ENCODE measurements at places on chromosomes 7 and 10.

- DNase-seq: peak; percentile 19
These were observed 113.8 kb upstream of the PPP2R2D start for GRCh38 chr10:131786756-131787605.

- DNase-seq: no peak
These were observed 51.9 kb downstream of the ALOX5 start for GRCh38 chr10:45425621-45426563.

DNA sequence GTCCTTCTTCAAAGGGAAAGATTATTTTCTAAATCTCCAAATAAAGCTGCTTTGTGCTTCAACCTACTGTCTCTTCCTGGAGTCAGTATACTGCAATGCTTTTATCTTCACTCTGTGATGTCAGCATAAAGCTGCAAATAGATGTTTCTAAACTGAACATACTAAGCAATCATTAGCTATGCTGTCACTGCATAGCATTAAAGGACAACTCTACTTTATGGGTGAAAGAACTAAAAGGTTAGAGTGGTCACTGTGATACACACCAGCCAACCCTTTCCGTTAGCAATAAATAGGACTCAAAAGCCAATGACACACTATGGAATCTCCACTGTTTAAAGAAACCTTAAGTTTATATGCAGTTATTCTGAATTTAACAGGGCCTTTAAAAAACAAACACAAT, 1.8 kb downstream of the CCDC186 start:
- no peak for DNase-seq

- no peak for DNase-seq
These were observed 7.4 kb upstream of the RAMP3 start for GRCh38 chr7:45150199-45150598.

DNA sequence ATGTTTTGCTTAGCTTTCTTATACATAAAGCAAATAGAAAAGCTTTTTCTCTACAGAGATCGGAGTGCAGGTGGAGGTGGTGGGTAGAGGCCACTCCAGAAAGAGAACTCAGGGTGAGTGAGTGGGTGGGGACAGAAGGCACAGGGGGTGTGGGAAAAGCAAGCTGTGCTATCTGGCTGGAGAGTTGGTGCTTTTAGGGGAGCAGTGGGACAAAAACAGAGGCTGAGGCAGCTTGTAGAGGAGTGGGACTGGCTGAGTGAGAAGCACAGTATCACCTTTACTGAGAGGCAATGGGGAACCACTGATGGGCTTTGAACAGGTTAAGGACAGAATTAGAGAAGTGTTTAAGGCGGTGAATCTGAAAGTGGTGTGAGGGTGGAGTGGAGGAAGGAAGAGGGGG, 275.3 kb downstream of the TCF7L2 start:
- no peak for DNase-seq

GRCh38 chr7:75663302-75663907, 75.3 kb downstream of the HIP1 start:
- DNase-seq: peak; percentile 30

DNA sequence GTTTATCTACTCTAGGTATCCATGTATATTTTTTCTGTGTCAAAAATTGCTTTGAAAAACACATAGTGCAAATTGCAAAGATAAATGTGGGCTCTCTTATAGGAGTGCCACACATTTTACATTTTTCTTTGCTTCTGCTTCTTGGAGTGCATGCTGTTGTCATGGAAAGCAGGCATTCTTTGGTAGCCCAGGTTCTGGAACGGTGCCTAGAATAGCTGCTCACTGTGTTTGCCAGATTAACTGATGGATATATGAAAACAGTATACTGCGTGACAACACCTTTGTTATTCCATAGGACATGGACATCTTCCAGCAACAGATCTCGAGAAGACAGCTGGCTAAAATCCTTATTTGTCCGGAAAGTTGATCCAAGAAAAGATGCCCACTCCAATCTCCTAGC, 13.4 kb downstream of the NIPSNAP2 start:
- no peak for DNase-seq

GRCh38 chr7:144534655-144535395, 131.3 kb upstream of the NOBOX start:
- DNase-seq: no peak

- no peak for DNase-seq
These were observed 102.3 kb upstream of the PPIF start for GRCh38 chr10:79244841-79245504.

- DNase-seq: no peak
These were observed 20.4 kb downstream of the PLEKHA8 start for GRCh38 chr7:30048582-30048981.

- no peak for DNase-seq
These were observed 551.6 kb downstream of the CALN1 start for GRCh38 chr7:71860572-71860971.

GRCh38 chr10:105128111-105128510, 487.0 kb downstream of the SORCS3 start:
- no peak for DNase-seq

GRCh38 chr7:27193335-27194001, 6.4 kb downstream of the HOXA13 start:
- no peak for DNase-seq

DNA sequence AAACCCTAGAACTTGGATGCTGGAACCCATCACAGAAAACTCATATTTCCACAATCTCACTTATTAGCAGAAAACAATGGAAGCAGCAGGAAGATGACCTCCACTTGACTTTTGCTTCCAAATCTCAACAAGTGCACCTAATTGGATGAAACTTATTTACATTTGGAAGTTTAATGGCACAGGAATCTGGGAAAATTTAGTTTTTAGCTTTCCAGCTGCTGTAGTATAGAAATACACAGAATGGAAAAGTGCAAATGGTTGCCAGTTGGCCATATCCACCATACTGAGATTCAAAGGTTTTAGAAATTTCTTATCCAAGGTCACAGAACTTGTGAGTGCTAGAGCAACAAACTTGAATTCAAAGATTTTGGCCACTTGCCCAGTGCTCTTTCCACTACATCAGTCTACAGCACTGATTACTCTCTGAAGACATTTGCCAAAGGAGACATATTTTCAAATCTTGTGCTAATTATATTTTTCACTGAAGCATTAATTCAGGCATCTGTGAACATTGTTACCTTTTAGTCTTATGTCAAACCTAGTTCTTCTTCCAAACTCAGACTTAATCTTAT, 9.3 kb upstream of the AHR start:
- no peak for DNase-seq

- no peak for DNase-seq
These were observed 96.6 kb downstream of the TPST1 start for GRCh38 chr7:66301737-66302136.

GRCh38 chr7:121945480-121946236, 72.7 kb downstream of the PTPRZ1 start:
- no peak for DNase-seq

- DNase-seq: peak; percentile 13
These were observed 115.9 kb downstream of the CCNY start for GRCh38 chr10:35452171-35452570.

- no peak for DNase-seq
These were observed 44.8 kb upstream of the DMBT1 start for GRCh38 chr10:122515588-122516231.

GRCh38 chr10:42790835-42791234, 8.2 kb downstream of the BMS1 start:
- no peak for DNase-seq

DNA sequence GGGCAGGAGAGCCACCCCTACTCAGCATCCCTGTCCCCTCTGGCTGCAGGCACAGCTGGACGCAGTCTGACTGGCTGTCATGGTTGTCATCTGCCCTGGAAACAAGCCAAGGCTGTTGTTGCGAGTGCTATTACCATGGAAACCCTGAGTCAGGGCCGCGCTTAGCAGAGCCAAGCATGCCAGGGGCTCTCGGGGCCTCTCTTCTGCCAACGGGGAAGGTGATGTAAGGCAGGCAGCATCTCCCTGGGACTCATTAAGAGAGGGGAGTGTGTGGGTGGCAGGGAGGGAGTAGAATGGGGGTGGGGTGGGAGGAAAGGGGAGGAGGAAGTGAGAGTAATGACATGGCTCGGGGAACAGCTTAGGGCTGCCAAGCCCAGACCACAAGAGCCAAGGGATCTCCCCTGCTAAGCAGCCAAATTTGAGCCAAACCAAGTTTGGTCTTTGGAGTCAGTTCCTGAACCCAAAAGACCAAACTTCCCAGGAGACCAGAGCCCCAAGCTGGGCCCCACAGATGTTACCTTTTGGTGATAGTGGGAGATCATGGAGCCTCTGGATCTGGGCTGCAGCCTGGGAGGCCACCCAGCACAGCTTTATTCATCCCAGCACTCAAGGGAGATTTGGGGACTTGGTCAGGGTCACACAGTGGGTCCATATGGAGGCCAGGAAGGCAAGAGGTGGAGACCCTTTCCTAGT, 67.6 kb downstream of the TMEM130 start:
- peak; percentile 8 for DNase-seq

DNA sequence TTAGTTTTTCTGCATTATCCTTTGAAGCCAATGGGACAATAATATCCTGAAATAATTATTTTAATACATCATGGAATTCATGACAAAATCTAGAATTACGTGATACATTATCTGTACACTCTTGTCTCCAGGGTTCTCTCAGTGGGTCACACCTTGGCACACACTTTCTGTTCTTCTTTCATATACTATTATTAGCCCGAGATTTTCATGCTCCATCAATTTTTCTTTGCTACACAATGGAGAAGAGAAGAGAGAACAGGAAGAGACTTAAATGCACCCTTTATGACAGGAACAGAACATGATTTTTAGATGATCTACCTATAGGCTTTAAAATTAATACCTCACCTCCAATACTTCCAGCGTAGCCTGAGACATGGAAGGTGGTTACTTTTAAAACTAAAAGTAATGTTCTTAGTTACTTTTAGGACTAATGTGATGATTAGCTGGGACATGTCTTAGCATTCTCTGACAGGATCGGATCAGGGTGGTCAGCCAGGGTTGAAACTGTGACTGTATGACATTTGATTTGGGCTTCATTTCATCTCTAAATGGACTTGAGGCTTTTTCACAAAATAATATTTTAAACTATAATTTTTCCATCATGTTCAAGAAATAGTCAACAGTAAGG, 148.2 kb upstream of the WNT16 start:
- no peak for DNase-seq

DNA sequence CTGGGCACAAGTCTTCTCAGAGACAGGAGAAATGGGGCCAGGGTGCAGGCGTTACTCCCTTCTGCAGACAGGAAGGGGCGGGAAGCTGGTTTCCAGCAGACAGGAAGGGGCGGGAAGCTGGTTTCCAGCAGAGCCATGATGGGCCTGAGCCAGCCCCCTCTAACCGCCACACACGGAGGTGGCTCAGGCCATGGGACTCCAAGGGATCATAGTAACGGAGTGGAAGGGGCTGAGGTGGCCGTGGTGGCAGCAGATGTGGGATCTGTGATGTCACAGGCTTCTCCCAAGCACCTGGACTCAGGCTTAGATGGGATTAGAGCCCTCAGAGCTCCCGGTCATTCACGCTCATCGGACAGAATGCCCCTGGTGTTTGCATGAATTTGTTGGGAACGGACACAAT, 177.8 kb downstream of the USP6NL start:
- no peak for DNase-seq

DNA sequence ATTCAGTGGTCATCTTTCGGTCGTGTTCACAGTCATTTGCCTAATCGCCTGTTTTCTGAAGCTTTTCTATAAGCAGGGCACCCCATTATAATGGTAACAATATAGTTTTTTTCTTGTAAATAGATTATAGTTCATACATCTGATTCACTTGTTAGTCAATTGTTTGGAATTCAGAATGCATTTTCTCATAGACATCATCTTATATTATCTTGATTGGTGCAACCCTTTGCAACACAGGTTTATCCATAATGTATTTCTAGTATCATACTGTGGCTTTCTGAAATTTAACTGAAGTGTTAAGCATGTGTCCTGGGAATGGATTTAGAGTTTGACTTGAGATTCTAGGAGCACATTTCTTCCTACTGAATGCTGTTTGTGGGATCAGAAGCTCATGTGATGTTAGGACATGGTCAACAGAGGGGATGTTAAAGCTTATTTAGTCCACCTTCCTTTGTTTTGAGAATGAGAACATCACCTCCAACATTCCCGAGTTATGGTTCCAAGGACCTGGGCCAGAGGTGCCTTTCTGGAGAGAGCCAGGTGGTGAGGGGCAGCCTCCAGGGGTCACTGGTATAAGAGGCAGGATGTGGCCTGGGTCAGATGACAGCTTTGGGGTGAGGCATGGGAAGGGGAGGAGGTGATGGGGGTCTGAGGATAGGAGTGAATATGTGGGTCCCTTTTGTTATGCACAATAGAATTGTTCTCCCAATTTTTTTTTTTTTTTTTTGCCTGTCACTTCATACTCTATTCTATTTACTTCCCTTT, 415.6 kb downstream of the EXOC4 start:
- DNase-seq: no peak

DNA sequence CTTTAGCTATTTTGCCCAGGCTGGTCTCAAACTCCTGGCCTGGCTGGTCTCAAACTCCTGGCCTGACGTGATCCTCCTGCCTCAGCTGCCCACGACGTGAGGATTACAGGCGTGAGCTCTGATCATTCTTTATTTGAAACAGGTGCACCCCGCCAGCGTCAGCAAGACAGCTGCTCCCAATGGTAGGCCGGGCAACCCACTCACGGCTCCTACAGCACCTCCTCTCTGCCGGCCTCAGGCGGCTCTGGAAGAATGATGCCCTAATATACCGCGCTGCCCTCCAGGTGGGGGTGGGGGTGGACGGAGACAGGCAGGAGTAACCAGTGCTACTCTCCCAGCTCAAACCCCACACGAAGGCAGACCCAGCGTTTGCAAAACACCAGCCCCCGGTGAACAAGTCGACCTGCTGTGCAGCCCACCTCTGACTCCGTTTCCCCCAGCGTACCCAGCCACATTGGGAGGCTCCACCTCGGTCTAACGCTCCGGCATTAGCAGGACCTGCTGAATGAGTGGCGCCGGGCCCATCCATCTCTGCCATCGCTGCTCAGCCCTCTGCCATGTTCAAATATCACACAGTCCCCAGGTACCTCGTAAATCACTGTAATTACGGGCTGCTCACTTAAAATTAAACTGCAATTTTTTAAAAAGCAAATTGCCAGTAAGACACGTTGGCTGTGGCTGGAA, 148.6 kb downstream of the ELFN1 start:
- DNase-seq: no peak

DNA sequence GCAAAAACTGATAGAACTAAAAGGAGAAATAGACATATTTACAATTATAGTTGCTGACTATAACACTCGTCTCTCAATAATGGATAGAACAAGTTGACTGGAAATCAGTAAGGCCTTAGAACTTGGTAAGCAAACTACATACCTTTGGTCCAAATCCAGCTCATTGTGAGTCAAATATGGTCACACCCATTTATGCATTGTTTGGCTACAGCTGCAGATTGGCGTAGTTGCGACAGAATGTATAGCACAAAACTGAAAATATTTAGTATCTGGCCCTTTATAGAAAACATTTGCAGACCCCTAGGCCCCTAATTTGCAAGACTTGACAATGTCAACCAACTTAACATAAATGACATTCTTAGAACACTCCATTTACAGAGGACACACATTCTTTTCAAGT, 103.6 kb upstream of the EGR2 start:
- DNase-seq: no peak

- DNase-seq: no peak
These were observed 9.6 kb upstream of the AGR3 start for GRCh38 chr7:16891338-16891737.

DNA sequence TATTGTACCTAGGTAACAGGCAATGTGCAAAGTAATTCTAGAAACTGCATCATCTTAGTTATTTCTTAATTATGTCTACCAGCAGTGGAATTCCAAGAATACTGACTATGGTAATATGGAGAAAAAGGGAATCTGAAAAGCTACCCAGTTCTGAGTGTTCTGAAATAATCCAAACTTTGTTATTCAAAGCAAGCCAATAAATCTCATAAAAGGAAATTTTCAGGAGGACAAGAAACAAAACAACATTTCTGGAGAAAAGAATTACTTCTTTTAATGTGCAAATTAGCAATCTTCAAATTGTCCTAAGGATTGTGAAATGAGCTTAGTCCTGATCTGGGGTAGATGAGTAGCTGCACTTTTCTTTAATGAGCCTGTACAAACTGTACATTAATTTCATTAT, 88.8 kb downstream of the MYO3A start:
- no peak for DNase-seq

Data from hematopoietic multipotent progenitor cell treated with erythropoietin and hydrocortisone succinate and interleukin-3 and kit ligand, for 15 days (in vitro differentiated cells).